Upper lobe of left lung (tissue), 6 donors: ENCODE measurements at places on chromosomes 3 and 15. TPM values are rescaled to one million over a fixed set of nuclear protein-coding genes. Genes with fewer than 3 reads are reported as not detected.

The KLF15 gene
- 21.6 TPM for total RNA-seq

DNA sequence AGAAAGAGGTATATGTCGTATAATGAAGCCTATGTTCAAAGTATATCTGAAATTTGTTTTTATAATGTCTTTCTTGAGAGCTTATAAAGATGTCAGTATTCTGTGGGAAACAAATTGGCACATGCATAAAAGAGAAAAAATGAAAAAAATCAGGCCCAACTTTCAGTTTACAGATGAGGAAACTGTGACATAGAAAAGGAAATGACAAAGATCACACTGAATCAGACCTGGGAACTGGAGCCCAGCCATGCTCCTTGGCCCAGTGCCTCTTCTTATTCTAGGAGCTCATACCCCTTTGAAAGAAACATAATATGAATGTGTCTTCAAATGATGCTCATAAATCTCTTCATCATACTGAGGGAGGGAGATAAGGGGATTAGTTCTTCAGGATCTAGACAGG, 48.4 kb downstream of the TMEM44 start:
- no peak for DNase-seq

The EXD1 gene
- 0.30 TPM for total RNA-seq

DNA sequence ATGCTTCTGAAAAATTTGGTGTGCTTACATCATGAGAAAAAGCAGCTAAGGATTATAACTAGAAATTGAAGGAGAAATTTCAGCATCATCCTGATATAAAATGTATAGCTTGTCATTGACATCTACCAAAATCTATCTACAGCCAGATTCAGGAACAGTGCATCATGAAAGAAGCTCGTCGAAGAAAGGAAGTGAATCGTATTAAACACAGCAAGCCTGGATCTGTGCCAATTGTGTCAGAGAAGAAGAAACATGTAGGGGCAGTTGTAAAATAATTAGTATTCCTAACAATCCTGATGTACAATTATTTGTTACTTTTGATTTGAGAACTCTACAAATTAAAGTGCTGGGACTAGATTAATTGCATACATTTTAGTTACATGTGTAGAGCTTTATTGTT, 37.2 kb downstream of the AP4E1 start:
- no peak for DNase-seq

GRCh38 chr15:83980637-83981036, 254.9 kb upstream of the GOLGA6L4 start:
- DNase-seq: no peak

The SLC24A1 gene
- total RNA-seq: 17.8 TPM

The SKOR1 gene
- total RNA-seq: 2.8 TPM

The PML gene
- 247 TPM for total RNA-seq

The SIN3A gene
- total RNA-seq: 33.0 TPM
